ENCODE measurements at places on chromosomes 12 and 14.

- DNase-seq = no peak
These were observed 5.5 kb downstream of the CSRNP2 start for GRCh38 chr12:51077930-51078329.

- DNase-seq = peak; percentile 54
These were observed 693 bp downstream of the MAP3K9 start for GRCh38 chr14:70808416-70809224.

DNA sequence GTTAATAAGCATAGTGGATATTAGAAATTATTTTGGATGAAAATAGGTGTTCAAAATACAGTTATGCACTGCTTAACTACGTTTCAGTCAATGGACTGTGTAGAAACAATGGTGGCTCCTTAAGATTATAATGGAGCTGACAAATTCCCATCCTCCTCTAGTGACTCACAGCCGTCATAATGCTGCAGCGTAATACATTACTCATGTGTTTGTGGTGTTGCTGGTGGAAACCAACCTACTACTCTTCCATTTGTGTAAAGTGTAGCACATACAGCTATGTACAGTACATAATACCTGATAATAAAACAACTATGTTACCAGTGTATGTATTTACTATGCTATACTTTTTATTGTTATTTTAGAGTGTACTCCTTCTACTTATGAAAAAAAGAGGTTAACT is 111.2 kb upstream of the TMCC3 start:
- no peak for DNase-seq

DNA sequence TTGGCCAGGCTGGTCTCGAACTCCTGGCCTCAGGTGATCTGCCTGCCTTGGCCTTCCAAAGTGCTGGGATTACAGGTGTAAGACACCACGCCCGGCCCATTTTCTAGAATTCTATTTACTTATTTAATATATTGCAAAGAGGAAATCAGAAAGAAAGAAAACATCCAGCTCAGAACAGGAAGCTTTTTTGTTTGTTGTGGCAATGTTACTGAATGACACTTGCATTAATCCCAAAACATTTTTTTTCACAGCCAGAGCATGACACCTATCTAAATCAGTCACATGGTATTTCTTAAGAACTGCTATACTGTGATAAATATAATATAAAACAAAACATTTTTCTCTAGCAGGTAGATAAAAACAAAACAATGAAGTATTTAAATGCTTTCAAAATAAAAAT is 12.6 kb downstream of the CFL2 start:
- no peak for DNase-seq

DNA sequence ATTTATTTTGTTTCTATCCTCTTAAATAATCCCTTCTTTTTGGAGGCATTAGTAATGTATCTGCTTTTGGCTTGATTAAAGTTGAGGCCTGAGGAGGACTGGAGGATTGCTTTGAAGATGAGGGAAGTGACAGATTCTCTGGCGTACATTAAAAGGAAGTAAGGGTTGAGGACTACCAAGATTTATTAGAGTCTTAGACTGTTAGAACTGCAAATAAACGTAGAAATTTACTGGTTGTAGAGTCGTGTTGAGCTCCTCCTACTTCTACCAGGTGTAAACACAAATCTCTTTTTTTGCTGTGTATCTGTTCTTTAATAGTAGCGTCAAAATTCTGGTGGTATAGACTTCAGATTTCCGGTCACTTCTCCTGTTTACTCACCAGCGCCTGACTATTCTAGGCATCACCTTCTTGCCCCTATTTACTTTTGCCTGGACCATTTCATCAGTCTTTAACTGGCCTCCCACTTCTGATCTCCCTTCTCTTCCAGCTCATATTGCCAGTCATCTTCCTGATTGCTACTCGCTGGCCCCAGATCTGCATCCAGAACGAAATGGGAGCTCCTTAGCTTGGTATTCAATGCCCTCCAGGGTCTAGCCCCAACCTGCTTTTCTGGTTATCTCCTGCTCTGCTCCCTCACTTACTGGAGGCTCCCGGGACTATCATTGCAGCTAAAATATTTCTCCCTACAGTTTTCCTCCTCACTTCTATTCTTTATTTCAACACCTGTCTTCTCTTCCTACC is 8.4 kb upstream of the EID3 start:
- no peak for DNase-seq

Data from activated naive CD4-positive, alpha-beta T cell treated with anti-CD3 and anti-CD28 coated beads, Interleukin-2, amount 50 U/mL, for 16 hours (primary cell).